ENCODE measurements at places on chromosomes 5 and 9.

DNA sequence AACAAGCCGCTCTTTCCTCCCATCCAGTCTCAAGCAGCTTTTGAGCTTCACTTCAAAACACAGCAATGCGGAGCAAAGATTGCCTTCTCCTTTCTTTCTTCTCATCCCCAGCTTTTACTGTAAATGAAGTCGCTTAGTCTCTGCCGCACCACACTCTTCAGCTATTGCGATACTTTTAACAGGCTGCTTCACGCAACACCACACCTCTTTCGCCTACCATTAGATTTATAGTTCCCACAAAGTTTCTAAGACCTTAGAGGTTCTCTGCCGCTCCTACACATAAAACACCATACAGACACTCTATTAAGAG lies 711 bp downstream of the PGGT1B start:
- no peak for DNase-seq

DNA sequence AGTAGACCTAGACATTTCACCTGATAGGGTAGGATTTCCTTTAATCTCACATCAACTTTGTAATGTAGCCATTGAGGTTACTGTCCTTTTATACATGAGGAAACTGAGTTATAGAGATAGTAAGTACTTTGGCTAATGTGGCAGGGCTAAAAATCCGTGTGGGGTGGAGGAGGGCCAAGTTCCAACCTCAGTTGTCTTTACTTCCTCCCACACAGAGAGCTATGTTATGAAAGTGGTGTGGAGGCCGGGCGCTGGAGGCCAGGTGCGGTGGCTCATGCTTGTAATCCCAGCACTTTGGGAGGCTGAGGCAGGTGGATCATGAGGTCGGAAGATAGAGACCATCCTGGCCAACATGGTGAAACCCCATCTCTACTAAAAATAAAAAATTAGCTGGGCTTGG lies 173.3 kb downstream of the PALM2AKAP2 start:
- DNase-seq, result no peak

- no peak for DNase-seq
These were observed 29.3 kb upstream of the NDFIP1 start for GRCh38 chr5:142079306-142079721.

GRCh38 chr9:72551306-72551705 lies 29.9 kb downstream of the TMC1 start:
- DNase-seq, result no peak

DNA sequence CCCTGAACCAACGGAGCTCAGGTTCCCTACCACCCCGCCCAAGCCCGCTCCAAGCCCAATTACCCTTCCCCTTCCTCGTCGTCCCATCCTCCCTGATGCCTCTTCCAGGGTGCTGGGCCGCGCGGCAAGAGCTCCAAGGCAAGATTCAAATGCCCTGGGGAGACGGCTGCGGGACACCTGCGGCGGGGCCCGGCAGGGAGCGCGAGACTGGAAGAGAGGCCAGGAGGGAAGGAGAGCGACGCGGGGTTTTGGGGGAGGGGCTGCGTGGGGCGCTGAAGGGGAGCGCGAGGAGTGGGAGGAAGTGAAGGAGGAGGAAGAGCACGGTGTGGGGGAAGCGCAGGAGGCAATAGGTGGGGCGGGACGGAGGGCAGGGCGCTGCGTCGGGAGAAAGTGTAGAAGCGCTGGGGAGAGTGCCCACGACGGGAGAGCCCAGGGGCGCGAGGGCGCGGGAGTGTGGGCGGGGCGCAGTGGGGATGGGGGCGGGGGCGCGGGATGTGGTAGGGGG lies 975 bp upstream of the NXNL2 start:
- no peak for DNase-seq
